ENCODE measurements at places on chromosomes 4 and X.
A peak's percentile ranks its signal among the peaks of the same experiment; 100 is the strongest.

- DNase-seq = no peak
Measured at GRCh38 chr4:17941731-17942130, 79.8 kb downstream of the LCORL start.

DNA sequence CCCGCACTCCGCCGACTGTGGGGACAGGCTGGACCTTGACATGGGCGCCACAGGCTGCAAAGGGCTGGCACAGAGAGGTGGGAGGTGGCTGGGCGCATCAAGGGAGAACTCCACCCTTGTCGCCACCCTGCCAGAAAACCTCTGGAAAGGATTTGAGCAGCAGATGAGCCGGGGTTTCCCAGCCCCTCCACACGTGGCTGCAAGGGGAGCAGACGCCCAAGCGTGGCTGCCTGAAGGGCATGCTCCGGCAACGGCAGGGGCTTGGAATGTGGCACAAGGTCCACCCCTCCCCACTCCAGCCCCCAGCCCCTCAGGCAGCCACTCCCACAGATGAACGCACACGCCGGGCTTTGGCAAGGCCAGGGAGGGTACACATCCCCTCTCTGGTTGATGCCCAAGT, 4.6 kb downstream of the BGN start:
- no peak for DNase-seq

DNA sequence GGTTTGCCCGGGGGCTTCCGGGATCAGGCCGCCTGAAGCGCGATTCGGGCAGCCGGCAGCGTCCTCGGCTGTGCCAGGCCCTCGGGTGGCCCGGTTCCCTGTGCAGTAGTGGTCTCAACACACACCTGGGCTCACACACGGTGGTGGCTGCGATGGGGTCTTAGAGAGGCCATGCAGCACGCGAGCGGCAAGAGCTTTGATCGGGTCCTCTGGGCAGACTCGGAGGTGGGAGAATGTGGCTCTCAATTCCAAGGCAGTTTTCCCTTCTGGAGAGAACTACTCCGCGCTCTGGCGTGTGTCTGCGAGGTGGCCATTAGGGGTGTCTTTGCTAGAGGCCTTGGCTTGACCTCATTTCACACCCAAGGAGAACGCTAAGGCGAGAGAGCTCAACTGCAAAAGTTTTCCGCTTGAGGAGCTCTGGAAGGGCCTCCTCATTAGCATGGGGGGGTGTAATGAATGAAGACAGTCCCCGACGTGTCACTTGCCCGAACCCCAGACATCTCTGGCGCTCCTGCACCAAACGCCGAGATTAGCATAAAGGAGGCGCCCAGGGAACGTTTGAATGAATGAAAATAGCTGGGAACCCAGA, 771 bp upstream of the RBPJ start:
- DNase-seq = peak; percentile 62

GRCh38 chr4:151310124-151310728, 15.2 kb downstream of the SH3D19 start:
- DNase-seq = no peak

DNA sequence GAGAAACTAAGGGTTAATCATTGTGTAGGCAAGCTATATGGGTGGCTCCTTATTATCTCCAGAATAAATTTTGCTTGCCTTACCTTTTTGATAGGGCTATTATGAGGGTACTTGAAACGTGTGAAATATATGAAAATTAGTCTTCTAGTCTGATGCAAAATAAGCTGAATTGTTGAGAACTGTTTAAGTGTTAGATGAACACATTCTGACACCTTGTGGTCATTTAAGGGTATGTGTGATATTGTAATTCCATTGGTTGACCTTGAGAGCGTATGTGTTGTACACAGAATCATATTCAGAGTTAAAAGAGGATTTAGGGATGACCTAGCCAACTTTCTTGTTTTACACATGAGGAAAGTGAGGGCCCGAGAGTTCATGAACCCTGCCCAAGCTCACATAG, 44.6 kb upstream of the LINC00632 start:
- no peak for DNase-seq

- DNase-seq = no peak
Measured at GRCh38 chr4:74904509-74905065, 28.3 kb upstream of the PARM1 start.

- no peak for DNase-seq
Measured at GRCh38 chr4:67658302-67658701, 42.7 kb downstream of the UBA6 start.

DNA sequence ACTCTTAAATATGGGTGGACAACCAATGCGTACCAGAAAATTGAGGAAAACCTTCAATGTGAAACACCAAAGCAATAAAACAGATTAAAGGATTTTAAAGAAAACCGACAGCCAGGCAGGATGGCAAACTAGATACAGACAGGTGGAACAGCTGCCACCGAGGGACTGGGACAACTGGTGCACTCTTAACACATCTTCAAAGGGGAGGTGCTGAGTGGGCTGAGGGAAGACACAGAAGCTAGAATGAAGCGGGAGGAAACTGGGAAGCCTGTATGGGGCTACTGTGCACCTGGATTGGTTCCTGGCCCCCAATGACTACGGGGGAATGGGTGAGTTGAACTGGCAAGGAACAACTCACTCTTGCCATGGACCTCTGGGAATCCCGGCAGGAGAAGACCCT, 20.7 kb downstream of the ZNF280C start:
- DNase-seq = no peak

- no peak for DNase-seq
Measured at GRCh38 chrX:10360116-10360515, 203.3 kb downstream of the CLCN4 start.

GRCh38 chr4:7571701-7572100, 137.0 kb upstream of the PSAPL1 start:
- DNase-seq = no peak

GRCh38 chr4:20645236-20645635, 55.0 kb upstream of the PACRGL start:
- DNase-seq = no peak

- DNase-seq = no peak
Measured at GRCh38 chrX:130347321-130347720, 7.6 kb downstream of the SLC25A14 start.

DNA sequence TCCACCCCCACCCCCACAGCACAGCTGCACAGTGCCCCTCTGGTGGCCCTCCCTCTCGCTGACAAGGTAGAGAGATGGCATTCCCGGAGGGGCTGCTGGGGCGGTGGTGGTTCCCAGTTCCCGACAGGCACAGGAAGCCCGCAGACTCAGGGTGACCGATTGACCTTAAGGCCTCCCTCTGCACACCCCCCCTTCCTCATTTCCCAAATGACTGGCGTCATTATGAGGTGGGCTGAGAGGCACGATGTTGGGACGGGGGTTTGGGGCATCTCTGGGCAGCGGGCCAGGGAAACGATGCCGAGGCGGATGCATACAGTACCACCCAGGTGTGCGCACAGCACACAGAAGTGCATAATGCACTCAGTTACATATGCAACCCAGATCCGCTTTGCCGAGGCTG, 3.5 kb upstream of the TIMP1 start:
- DNase-seq = no peak

- no peak for DNase-seq
Measured at GRCh38 chrX:53000447-53001135, 42.3 kb upstream of the FAM156A start.

DNA sequence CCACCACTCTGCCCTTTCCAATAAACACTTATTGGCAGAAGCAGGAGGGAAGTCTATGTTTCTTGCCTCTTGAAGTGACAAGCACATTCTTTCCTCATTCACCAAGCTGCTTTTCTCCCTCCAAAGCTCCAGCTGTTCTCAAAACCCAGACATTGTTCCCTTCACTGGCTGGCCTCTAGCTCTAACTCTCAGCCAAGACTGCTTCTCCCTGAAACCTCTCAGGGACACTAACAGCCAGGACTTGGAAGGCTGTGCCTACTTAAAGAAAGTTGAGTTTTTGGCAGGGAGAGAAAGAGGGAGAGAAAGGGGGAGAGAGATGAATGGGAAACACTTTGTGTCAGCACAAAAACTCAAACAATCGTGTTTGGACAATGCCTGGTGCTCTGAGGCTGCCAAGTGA, 99.5 kb downstream of the COX18 start:
- DNase-seq = no peak

- DNase-seq = no peak
Measured at GRCh38 chr4:25113915-25114904, 46.0 kb downstream of the SEPSECS start.

DNA sequence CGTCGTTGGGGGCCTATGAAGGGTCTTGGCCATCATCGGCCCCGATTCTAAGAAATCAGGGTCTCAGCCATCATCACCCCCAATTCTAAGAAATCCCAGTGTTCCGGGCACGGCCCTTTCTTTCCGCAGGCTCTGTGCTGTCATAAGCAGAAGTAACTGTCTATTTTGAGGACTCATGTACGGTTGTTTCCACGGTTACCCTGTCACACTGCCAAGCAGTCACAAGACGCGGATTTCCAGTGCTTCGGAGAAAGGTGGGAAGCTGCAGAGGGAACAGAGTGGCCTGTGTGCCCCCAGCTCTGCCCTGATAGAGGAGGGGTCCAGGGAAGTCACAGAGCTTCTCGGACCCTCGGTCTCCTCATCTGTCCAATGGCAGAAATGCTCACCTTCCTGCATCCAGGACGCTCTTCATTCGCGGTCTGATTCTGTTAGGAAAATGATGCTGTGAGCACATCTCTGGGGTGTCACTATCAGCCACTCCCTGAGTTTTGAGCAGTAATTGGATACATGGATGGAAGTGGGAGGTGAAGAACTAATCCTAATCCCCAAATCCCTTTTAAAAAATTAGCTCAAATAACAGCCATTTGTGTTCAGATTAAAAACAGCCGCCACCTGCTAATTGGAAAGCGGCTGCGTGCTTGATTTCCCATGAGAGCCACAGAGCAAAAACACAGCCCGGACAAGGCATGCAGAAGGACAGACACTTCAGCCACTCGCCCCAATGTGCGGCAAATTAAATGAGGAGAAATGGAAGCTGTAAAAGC, 73.1 kb downstream of the WFS1 start:
- no peak for DNase-seq

- DNase-seq = no peak
Measured at GRCh38 chrX:18674417-18674787, 2.5 kb upstream of the RS1 start.

DNA sequence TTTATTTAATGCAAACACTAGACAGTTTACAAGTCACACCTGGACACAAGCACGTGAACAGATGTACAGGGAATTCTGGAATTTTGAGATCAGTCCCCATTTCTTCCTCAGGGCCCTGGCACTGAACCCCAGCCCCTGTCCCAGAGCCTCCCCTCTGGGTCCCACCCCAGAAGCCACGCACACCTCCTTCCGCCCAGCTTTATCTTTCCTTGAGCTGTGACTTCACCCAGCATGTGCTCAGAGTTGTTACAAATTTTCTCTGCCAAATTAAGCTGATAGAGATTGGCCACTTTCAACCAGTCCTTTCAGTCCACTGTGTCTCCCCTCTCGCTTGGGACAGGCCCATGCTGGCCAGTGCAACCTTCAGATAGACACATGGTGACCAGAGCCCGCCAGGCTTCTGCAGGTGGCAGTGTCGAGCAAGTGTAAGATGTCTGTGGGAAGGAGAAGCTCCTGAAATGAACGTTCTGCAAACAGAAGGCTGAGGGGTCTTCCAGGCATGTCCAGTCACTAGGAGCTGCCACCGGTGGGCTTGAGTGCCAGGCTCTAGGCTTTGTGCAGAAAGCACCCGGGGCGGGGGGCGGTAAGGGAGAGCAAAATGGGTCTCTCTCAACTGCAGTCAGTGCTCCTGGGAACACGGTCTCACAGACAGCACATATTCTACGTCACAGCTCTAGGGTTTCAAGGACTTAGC, 73.3 kb downstream of the MTMR1 start:
- no peak for DNase-seq

DNA sequence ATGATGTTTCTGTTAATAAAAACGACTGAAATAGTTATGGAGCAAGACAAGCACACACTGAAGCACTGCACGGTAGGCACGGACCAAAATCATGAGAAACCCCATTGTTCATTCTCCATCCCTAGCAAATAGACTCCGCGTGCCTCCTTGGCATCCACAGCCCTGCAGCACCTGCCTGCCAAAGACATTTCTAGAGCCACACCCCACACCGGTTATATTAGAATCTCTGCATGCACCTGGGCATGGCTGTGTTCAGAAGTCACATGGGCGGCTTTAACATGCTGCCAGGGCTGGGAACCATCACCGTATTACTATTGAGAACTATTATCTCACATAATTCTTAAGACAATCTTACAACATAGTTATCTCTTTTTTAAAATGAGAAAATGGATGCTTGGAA, 5.9 kb downstream of the PDLIM3 start:
- DNase-seq = no peak

DNA sequence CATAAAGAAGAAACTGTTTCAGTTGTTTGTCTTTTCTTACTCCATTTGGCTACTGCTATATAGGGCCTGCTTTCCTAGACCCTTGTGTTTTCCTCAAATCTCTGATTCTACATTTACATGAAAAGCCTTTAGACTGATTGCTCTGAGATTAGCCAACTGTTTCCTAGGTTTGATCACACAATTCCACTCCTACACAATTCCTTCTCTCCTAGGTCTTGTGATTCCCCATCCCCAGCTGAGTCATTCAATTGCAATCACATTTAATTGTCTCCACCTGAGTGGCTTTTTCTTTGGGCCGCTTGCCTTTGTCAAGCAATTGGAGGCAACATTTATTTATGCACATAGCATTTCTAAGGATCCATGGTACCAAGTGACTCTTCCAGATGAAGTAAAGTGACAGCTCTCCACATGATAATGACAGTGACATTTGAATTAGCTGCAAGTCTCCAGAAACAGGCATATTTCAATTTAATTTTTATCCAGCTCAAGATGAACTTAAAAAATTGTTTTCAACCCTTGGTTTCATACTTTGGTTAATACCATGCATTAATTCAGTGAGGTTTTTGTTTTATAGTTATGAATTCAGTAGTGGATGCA, 35.8 kb downstream of the ATXN3L start:
- DNase-seq = no peak

- no peak for DNase-seq
Measured at GRCh38 chrX:65596270-65597034, 61.9 kb upstream of the LAS1L start.

DNA sequence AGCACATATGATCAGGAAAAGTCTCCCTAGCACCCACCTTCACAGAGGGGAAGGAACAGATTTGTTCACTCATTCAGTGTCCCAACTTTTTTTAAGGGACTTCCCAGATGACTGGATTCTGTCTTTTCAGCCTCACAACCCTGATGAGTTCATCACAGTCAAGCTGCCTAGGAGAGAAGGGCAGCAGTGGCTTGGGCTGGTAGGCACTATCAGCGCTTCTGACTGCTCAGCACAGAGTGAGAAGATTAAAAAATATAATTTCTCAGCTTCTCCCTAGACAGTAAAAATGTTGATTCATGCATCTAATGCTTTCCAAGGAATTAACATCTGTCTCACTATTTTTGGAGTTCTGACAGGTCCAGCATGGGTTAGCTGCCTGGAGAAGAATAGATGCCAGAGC, 328.2 kb downstream of the DTHD1 start:
- DNase-seq = no peak

GRCh38 chr4:53704329-53704728, 113.0 kb upstream of the LNX1 start:
- DNase-seq = no peak

- DNase-seq = no peak
Measured at GRCh38 chr4:147963839-147964238, 232.0 kb downstream of the ARHGAP10 start.

- DNase-seq = no peak
Measured at GRCh38 chr4:34176609-34177008, 2067.7 kb downstream of the ARAP2 start.

Measured in activated CD4-positive, alpha-beta T cell treated with anti-CD3 and anti-CD28 coated beads, Interleukin-2, amount 50 U/mL, for 24 hours (primary cell).